ENCODE measurements at places on chromosomes 13 and 19.

DNA sequence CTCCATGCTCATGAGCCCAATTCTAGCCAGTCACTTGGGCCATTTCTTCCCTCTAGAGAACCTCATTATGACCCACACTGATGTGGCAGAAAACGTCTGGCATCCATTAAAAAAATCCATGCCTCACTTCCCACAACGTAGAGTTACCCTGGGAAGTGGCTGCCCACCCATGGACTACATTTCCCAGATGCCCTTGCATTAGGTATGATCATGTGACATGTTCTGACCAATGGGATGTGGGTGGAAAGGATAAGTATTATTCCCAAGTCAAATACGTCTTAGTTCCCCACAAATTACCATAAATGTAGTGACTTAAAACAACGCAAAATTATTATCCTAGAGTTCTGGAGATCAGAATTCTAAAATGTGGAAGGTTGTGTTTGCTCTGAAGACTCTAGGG lies 47.9 kb upstream of the ZNRF4 start:
- no peak for DNase-seq

DNA sequence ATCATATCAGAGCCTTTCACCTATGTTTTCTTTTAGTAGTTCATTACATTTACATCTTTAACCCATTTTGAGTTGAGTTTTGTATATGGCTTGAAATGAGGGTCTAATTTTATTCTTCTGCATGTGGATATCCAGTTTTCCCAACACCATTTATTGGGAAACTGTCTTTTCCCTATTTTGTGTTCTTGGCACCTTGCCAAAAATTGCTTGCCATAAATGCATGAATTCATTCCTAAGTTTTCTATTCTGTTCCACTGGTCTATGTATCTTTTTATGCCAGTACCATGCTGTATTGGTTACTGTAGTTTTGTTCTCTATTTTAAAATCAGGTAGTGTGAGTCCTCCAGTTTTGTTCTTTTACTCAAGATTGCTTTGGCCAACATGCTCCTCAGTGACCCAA lies 144.0 kb upstream of the OBI1 start:
- DNase-seq, result no peak

- no peak for DNase-seq
Measured at GRCh38 chr13:98416408-98416807, 160.5 kb downstream of the STK24 start.

DNA sequence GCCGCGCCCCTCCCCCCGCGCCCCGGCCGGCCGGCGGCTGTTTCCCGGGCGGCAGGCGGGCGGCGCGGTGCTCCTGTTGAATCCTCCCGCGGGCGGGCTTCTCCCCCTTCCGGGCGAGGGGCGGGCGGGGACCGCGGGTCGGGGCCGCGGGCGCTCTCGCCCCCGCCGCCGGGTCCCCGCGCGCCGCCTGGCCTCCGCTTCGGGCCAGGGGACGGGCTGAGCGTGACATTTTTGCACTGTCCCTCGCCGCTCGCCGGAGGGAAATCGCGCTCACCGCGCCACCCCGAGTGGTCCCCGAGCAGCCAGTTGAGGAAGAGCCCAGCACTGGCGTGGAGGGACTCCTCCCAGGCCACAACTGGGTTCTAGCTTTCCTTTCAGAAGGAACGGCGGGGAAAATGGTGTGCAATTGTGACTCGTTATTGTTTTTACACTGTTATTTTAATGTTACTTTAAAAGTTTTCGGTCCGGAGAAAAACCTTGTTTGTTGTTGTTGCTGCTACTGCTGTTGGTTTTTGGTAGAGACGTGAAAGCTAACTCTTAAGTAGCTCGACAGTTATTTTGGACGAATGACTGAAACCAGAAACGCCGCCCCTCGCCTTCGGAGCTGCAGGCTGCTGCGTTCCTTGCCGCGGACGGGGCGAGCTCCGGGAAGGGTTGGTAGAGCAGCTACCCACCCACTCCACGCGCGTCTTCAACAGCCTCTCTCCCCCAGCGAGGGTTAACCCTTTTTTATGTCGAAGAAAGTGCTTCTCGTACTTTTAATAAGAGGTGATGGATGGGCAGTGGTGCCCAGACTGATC lies 959 bp downstream of the PDS5B start:
- DNase-seq, result no peak

GRCh38 chr19:40519352-40520322 lies 52.8 kb downstream of the SPTBN4 start:
- DNase-seq, result no peak

- no peak for DNase-seq
Measured at GRCh38 chr19:46838160-46838559, 12.5 kb downstream of the AP2S1 start.
